MCF 10A (cell line): ENCODE measurements at places on chromosomes 12 and 14. TPM values are rescaled to one million over a fixed set of nuclear protein-coding genes. Genes with fewer than 3 reads are reported as not detected.

Gene PLEKHG7
- not detected in 2 replicates for total RNA-seq

Gene KRT77
- total RNA-seq, result not detected in 2 replicates

Gene PLEK2
- total RNA-seq, result 22.4 and 39.9 TPM in 2 replicates

Gene METTL17
- total RNA-seq, result 62.4 and 70.2 TPM in 2 replicates

Gene SLC17A8
- total RNA-seq, result not detected in 2 replicates

Gene LYZ
- not detected in 2 replicates for total RNA-seq

Gene SMIM41
- total RNA-seq, result not detected in 2 replicates

Gene AKAP5
- 0.14 and 0.22 TPM in 2 replicates for total RNA-seq

- H3K4me3 ChIP-seq, result peak within 1 kb of the TSS; percentile 94
- H3K4me1 ChIP-seq, result peaks cover 23% of the 10 kb centered on the region
- H3K27me3 ChIP-seq, result no peaks in the 10 kb centered on the region
- DNase-seq, result peak; percentile 89
Measured at GRCh38 chr12:89708565-89709156, at the start of gene ATP2B1. ATP2B1 (minus strand) TSS chr12:89708838; CDS start chr12:89655886, 52,952 bp downstream.

GRCh38 chr12:50597200-50598195 is 92.7 kb downstream of the DIP2B start:
- H3K36me3 ChIP-seq, result peaks cover under 1% of the 10 kb centered on the region
- DNase-seq, result peak; percentile 67
- H3K27ac ChIP-seq, result no peak overlapping the region
- H3K27me3 ChIP-seq, result no peaks in the 10 kb centered on the region

DNA sequence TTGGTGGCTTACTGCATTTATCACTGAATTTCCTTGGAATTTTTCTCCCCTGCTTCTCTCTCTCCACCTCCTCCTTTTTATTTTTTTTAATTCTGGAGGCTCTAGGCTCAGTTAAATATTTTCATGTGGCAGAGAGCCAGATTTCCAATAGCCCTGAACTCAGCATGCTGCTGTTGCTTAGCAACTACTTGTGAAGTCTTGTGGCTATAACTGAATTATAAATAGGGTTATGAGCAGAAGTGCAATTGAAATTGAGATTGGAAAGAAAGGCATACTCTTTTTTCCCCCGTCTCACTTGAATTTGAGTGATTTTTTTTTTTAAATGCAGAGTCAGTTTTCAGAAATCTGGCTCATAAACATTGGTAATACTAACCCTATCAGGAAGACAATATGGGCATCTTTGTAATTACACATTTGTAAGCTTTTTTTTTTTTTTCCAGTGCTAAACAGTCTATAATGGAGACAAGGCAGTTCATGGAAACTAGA is 38.3 kb downstream of the ATF7IP start:
- H3K36me3 ChIP-seq, result no peaks in the 10 kb centered on the region
- H3K27me3 ChIP-seq, result no peaks in the 10 kb centered on the region
- peaks cover 27% of the 10 kb centered on the region for H3K4me1 ChIP-seq
- peak overlapping the region; percentile 28 for H3K4me3 ChIP-seq
- H3K27ac ChIP-seq, result peak overlapping the region; percentile 91

DNA sequence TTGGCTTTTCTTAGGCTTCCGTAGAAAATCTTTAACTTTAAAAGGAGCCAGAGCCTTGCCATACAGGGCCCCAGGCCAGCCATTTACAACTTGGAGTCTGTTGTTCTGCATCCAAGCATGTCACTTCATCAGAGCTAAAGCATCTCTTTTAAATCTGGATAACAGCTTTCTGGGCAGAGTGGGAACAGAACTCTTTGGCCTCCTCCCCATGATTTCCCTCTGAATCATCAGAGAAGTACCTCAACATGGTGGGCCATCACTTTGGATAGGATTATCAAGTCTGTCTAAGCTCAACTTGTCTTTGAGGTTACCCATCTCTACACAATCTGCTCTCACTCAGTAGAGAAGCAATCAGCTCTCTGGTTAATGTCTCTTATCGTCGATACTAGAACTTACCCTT is 170.9 kb downstream of the SLC6A15 start:
- no peaks in the 10 kb centered on the region for H3K36me3 ChIP-seq
- H3K27me3 ChIP-seq, result no peaks in the 10 kb centered on the region
- no peak for DNase-seq
- no peak overlapping the region for H3K27ac ChIP-seq

DNA sequence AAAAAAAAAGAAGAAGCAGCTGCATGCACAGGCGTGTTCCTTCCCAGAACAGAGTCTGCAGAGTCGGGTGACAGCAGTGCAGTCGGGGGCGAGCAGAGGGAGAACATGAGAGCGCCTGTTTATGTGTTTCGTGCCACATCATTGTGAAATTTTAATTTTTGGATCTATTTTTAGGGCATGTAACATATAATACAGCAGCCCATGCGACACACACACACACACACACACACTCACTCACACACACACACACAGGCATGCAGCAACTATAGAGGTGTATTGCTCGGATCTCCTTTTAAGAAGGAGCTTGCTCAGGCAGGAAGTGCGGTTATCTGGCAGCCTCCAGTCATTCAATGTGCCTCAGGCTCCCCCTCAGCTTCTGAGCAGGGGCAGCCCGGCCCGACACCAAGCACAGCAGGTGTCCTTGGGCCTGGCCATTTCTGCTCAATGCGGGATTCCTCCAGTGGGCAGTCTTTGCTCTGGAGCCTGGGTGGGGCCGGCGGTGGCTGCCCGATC is 71.8 kb downstream of the ZNF664 start:
- H3K36me3 ChIP-seq, result peaks cover 10% of the 10 kb centered on the region
- DNase-seq, result no peak
- H3K4me3 ChIP-seq, result no peak overlapping the region
- H3K27me3 ChIP-seq, result no peaks in the 10 kb centered on the region

GRCh38 chr12:121534495-121535148 is 46.2 kb downstream of the KDM2B start:
- H3K27me3 ChIP-seq, result no peaks in the 10 kb centered on the region
- H3K27ac ChIP-seq, result no peak overlapping the region
- H3K36me3 ChIP-seq, result no peaks in the 10 kb centered on the region
- DNase-seq, result no peak
- peaks cover 18% of the 10 kb centered on the region for H3K4me1 ChIP-seq

GRCh38 chr14:100093319-100093718 is 28.1 kb downstream of the EVL start:
- peaks cover 9% of the 10 kb centered on the region for H3K36me3 ChIP-seq
- H3K27ac ChIP-seq, result no peak overlapping the region
- DNase-seq, result no peak
- no peaks in the 10 kb centered on the region for H3K27me3 ChIP-seq
- H3K4me1 ChIP-seq, result peaks cover 25% of the 10 kb centered on the region

- H3K27ac ChIP-seq, result no peak overlapping the region
- no peaks in the 10 kb centered on the region for H3K27me3 ChIP-seq
- H3K4me1 ChIP-seq, result peaks cover 28% of the 10 kb centered on the region
Measured at GRCh38 chr14:51619561-51619960, 32.1 kb upstream of the FRMD6 start.

DNA sequence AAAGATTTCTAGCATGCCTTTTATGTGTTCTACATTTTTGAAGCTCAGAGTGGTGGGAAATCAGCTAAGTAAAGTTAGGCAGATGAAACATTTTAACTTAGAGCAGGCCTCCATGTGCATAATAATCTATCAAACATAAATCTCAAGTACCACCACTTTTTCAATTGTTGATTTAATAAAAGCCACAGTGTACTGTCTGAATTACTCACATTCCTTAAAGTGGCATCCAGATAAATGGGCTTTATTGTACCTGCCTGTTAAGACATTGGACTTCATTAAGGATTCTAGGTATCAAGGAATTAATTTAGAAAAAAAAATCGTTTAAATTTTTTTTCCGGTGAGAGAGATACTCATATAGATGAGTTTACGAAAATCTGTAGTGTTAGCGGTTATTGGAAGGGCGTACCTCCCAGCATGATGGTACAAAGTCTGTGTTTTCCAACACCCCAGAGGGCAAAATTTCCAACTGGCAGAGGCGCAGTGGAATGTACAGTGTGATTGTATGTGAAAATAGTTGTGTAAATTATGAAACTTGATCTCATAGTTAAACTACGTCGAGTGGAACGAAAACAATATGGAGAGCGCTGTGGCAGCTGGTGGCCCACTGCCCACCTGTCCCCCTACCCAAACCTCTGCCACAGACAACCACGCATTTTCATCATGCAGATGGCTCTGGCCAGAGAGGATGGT is 25.0 kb downstream of the ELK3 start:
- peak overlapping the region; percentile 76 for H3K4me3 ChIP-seq
- peaks cover 67% of the 10 kb centered on the region for H3K36me3 ChIP-seq
- H3K27me3 ChIP-seq, result no peaks in the 10 kb centered on the region
- peak; percentile 82 for DNase-seq
- H3K4me1 ChIP-seq, result peaks cover 51% of the 10 kb centered on the region
- H3K27ac ChIP-seq, result peak overlapping the region; percentile 100

DNA sequence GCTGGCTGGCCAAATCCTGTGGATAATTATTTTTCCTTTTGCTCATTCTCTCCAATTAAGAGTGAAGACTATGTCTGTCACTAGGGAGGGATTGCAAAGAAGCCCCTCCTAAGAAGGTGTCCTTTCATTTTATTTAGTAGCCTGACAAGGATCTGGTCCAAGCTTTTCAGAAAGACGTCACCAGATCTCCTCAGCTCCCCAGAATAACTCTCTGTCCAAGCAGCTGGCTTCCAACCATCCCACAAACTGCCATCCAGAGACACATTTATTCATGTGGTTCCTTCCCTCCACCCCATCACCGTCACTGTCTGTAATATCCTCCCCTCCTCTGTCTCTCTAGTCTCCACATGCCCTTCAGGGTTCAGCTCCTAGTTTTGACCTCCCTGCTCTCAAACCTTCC is 69.9 kb downstream of the PPM1H start:
- no peak overlapping the region for H3K4me3 ChIP-seq
- H3K27me3 ChIP-seq, result no peaks in the 10 kb centered on the region
- H3K36me3 ChIP-seq, result no peaks in the 10 kb centered on the region
- no peak for DNase-seq
